GM18507 (cell line): ENCODE measurements at places on chromosomes 6 and 20.

GRCh38 chr20:21166801-21167200 is 40.9 kb downstream of the KIZ start:
- DNase-seq, result no peak

DNA sequence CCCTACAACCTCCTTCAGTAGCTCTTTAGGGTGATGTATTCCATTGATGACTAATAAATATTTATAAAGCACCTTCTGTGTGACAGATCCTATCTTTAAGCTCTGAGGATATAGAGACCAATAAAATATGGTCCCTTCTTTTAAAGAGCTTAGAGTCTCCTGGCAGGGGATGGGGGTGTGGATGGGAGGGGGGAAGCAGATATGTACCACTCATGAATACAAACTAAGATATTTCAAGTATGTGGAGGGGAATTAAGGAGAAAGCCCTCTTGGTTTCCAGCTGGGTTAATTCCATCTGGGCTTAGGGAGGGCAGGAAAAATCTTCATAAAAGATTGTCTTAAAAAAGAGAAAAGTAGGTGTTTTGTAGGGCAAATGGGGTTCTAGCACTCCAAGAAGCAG is 21.6 kb upstream of the FBXO9 start:
- no peak for DNase-seq

- no peak for DNase-seq
Measured at GRCh38 chr6:144305567-144305966, 20.4 kb downstream of the UTRN start.

- no peak for DNase-seq
Measured at GRCh38 chr6:15027472-15027871, 218.4 kb upstream of the JARID2 start.

GRCh38 chr20:33948480-33948879 is 45.2 kb upstream of the RALY start:
- no peak for DNase-seq

- no peak for DNase-seq
Measured at GRCh38 chr6:29887330-29887818, 55.0 kb upstream of the HLA-A start.

DNA sequence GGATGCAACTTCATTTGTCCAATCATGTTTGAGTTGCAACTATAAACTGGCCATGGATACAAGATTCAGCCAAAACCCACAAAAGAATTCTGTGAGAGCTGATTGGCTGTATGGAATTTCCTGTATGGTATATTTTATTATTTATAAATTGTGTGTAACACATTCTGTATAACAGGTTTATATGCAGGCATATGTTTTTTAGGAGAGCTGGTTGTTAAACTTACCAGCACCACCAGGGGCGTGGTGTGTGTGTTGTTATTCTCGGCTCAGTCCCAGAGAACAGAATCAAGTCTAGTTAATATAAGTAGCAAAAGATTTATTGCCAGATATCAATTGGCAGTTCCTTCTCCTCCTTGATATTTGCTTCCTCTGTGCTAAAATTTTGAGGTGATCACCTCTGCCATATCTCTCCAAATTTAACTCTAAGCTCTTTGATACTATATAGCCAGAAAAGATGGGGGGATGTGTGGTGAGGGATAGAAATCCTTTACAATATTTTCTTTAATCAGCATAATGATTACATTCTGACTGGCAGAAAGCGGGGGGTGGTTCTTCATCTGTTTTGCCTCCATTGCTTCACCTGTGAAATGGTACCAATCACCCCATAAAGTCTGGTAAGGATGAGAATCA is 22.9 kb downstream of the CNBD2 start:
- DNase-seq, result no peak

GRCh38 chr6:161169696-161170095 is 104.2 kb downstream of the AGPAT4 start:
- DNase-seq, result no peak

DNA sequence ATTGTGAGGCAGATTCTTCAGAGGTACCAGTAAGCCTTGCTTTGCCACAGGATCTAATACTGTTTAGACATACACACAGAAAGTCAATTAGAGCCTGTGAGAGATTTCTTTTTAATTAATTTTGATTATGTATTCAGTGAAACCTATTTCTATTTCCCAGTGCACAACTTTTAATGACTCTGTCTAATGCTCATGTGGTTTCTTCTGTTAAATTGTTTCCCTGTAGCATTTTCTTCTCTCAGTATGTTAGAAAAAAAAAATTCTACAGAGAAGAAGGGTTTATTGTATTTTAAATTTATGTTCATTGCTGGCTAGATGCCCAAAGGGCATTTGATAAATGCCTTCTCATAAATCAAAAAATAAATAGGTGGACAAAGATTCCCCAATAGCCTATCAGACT is 293.7 kb downstream of the C6orf118 start:
- DNase-seq, result no peak

GRCh38 chr6:105492706-105493673 is 90.1 kb upstream of the PREP start:
- peak; percentile 37 for DNase-seq

- no peak for DNase-seq
Measured at GRCh38 chr6:74404366-74404765, 708.4 kb downstream of the CD109 start.
